ENCODE measurements at places on chromosomes 1 and 21. TPM values are rescaled to one million over a fixed set of nuclear protein-coding genes. Genes with fewer than 3 reads are reported as not detected.

ATP1A4 gene
- not detected for total RNA-seq

TCEA3 gene
- total RNA-seq, result 9.6 TPM

FCRL3 gene
- total RNA-seq, result not detected

GRCh38 chr1:15994590-15995351 is 9.3 kb upstream of the SRARP start:
- peak; percentile 29 for DNase-seq

GRCh38 chr1:110477041-110477440 is 26.1 kb downstream of the PROK1 start:
- peak; percentile 71 for DNase-seq

- DNase-seq, result no peak
Observed at GRCh38 chr1:204115116-204115515, 36.7 kb downstream of the ETNK2 start.

DNA sequence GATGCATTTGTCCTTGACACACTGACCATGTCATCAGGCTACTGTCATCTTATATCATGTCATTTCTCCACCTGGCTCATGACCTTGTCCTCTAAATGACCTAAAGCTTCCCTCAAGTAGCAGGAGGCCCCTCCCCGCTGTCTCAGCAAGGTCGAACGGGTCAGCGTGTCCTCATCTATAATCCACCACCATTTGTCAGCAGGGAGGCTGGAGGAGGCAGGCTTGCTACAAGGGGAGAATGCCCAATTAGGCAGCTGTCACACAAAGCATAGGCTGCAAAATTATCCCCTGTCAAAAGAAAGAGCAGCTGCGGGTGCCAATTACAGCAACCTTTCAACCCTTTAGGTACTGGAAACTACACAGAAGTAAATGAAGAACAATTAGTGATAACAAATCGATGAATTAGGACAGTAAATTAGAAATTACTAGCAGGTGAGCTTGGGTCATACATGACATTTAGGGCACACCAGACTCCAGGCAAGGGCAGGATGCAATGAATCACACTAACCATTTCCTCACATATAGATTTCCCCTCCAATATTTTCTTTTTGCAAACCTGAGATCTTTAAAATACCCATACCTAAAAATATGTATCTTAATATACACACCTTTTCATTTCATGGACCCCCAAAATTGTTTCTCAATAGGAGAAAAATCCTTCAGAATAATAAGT is 61.2 kb downstream of the NRIP1 start:
- DNase-seq, result no peak

DNA sequence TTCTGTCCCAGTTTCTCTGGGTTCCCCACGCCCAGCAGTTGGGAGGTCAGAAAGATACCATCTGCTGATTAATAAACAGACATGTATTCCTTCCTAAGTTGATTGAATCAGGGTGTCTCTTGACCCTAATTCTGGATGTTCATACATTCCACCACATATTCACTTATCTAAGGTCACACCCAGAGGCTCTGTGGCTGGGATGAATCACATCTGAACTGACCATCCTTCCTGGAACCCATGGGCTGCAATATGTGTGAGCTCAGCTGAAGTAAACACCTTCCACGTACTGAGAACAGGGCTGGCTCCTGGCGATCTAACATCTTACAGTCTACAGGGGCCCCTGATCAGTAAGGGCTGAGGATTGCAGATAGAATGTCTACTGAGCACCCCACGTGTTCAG is 20.5 kb upstream of the TRABD2B start:
- DNase-seq, result peak; percentile 68
